Kidney (tissue), 22 donors: ENCODE measurements at places on chromosomes 3 and 15. TPM values are rescaled to one million over a fixed set of nuclear protein-coding genes. Genes with fewer than 3 reads are reported as not detected.
A peak's percentile ranks its signal among the peaks of the same experiment; 100 is the strongest.

DNA sequence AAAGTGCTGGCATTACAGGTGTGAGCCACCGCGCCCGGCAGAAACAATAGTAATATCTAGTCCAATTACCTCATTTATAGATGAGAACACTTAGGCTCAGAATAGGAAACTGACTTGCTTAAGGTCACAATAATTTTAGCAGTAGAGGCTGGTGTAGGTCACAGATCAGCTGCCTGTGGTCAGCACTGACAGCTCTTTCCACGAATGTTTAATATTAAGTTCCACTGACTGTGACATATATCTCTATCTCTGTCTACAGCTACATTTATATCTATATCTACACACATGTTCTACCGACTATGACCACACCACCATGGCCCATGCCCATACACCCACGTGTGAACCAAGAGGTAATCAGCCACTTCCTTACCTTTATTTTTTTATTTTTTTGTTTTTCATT, 40.2 kb upstream of the DLG1 start:
- no peak for DNase-seq

- DNase-seq: no peak
Observed at GRCh38 chr15:60795889-60796288, 316.9 kb upstream of the ICE2 start.

DNA sequence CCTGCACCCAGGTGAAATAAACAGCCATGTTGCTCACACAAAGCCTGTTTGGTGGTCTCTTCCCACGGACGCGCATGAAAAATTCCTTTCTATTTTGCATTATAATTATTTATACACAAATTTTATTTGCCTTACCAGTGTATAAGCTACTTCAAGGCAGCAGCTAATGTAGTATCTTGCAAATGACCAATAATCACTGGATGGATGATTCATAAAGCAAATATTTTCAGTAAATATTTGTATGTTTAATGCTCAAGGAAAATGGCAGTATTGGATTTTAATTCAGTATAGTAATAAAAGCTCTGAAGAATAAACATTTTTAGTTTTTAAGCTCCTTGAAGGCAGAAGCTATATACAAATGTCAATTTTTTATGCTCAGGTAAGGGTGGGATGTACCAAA, 158.7 kb upstream of the NANOGP8 start:
- DNase-seq: no peak

DNA sequence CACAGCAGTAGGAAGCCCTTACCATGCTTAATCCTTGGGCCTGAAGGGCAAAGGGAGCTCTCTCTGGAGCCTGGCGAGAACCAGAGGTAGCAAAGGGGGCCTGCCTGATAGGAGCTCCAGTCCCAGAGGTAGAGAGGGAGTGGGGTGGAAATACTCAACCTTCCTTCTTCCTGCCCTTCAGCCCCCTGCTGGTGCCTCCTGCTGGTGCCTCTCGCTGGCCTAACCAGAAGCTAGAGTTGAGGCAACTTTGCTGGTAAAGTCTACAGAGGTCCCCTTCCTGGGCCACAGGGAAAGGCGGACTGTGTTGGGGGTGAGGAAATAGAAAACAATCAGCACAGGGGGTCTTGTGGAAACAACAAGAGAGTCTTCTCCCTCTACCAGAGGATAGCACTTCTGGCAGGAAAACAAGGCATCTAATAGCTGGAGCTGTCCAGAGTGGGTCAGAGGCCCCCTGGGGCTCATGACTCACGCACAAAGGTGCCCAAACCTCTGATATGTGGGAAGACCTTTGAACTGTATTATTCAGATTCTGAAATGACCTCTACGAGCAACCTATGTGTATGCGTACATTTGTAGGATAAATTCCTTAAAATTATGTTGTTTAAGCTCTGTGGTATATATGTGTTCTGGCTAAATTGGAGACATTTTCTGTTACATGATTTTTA, 133.9 kb downstream of the LRRC28 start:
- DNase-seq: no peak

DNA sequence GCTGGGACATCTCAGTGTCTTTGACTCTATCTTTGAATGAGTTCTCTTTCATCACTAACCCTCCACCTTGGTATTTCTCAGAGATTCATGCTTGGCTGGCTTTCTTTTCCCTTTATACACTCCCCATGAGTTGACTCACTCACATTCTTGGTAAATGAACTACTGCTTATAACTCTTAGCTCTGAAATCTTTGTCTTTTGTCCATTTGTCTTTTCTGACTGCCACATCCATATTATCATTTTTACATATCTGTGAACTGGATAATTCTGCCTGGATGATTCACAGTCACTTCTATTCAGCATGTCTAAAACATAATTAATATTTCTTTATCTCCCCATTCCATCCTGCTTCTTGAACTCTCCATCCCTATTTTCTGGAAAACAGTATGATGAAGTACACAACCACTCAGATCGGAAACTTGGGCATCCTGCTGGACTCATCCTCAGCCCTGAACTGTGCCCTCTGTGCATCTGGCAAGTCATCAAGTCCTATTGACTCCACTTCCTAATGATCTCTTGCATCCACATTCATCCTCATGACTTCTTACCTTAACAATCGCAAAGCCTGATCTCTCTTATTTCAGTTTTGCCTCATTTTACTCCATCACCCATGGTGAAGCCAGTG, 66.9 kb downstream of the KCNAB1 start:
- no peak for DNase-seq

Gene NR2E3
- not detected for polyA plus RNA-seq

Gene CCDC13
- 7.0 TPM for polyA plus RNA-seq

Gene CATSPER2
- polyA plus RNA-seq: 1.9 TPM

Gene HTR3E
- polyA plus RNA-seq: not detected

GRCh38 chr3:113660896-113661295, 35.5 kb downstream of the USF3 start:
- DNase-seq: no peak

DNA sequence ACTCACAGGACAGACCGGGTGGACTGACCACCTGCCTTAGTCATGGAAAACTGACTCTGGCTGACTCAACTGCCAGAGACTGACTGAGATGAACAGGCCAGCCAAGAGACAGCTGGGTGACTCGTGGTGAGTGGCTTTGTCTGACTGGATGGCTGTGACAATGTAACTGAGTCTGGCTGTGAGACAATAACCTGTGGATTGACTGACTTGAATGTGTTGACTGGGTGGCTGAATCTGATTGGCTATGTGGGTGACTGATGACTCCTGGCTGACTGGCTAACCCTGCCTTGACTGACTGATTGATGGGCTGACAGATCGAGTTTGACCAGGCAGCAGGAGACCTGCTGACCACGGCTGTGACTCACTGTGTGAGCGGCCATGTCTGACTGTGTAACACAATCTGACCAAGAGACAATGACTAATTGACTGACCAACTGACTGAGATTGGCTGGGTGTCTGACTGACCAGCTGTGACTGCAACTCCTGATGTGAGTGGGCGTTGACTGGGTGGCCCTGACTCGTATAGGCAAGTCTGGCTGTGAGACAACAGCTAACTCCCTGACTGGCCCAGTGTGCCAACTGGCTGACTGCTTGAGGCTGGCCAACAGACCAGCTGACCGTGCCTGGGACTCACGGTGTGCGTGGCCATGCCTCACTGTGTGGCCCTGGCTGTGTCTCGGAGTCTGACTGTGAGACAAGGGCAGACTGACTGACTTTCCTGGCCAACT, 509.1 kb downstream of the SHQ1 start:
- peak; percentile 92 for DNase-seq

- DNase-seq: no peak
Observed at GRCh38 chr3:28859897-28860296, 421.0 kb upstream of the RBMS3 start.

DNA sequence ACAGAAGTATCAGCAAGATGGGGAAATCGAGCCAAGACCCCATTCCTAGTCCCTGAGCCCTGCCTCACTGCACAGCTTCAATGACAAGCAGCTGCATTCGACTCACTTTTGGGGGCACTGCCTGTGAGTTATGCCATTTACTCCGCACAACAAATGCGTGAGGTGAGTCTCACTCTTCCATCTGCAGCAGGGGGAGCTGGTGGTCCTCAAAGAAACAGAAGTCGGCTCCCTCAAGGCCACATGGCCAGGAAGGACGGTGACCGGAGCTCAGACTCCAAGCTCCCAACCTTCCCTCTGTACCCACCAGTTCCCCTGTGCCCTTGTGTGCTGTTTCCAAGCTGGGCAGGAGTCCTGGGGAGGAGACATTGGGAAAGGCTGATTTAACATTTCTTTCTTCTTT, 127.7 kb upstream of the IQSEC1 start:
- DNase-seq: no peak

DNA sequence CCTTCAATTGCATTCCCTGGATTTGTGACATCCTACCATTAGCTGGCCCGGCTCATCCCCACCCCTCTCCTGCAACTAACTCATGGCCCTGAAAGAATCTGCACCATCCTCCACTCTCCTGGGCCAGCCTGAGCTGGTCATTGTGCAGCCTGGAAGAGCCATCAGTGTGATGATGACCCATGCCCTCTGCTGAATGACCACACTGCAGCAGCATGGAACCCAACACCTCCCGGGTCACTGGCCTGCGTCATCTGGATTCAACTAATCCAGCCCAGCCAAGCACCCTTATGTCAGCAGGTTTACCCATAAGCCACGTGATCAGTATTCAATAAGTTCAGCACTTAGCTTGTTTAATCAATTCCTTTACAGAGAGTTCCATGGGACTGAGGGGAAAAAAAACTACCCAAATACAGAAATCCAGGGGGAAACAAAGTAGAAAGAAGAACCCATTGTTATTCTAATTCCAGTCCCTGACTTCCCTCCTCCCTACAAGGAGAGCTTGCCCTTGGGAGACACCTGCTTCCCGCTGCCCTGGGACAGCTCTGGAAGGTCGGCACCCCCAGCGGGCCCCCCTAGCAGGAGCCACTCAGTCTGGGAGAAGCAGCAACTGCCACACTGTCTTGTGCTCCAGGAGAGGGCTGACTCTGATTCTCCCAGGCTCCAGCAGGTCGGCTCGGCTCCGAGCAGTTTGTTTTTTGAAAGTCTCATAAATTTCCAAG, 309.1 kb upstream of the TLE3 start:
- no peak for DNase-seq

Gene SLCO2A1
- 27.2 TPM for polyA plus RNA-seq
